ENCODE measurements at places on chromosomes 2 and 18.

GRCh38 chr18:57107140-57107832, 39.6 kb upstream of the BOD1L2 start:
- DNase-seq: no peak

GRCh38 chr2:39511605-39512433, 74.7 kb upstream of the MAP4K3 start:
- DNase-seq: no peak

DNA sequence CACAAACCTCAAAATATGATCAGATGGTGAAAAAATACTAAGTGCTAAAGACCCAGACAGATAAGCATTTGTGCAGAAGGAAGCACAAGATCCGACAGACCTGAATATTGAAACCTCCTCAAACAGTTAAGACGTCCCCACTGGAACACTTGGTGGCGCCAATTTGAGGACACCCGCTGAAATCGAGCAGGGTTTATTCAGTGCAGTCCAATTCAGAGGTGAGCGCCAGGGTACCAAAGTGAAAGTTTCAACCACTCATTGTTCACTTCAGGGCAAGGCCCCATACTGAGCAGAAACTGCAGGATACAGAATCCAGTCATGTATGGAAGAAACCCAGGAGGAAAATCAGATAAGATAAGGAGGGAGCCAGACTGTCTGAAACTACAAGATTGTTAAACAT, 417.6 kb downstream of the LRRTM4 start:
- DNase-seq: no peak

GRCh38 chr18:44474067-44474411, 206.6 kb upstream of the SETBP1 start:
- DNase-seq: no peak

- no peak for DNase-seq
These were observed 34.8 kb upstream of the TWIST2 start for GRCh38 chr2:238813109-238813508.

- DNase-seq: no peak
These were observed 43.5 kb upstream of the TMEM247 start for GRCh38 chr2:46435796-46436360.

- DNase-seq: no peak
These were observed 66.4 kb downstream of the MCFD2 start for GRCh38 chr2:46849046-46849715.

DNA sequence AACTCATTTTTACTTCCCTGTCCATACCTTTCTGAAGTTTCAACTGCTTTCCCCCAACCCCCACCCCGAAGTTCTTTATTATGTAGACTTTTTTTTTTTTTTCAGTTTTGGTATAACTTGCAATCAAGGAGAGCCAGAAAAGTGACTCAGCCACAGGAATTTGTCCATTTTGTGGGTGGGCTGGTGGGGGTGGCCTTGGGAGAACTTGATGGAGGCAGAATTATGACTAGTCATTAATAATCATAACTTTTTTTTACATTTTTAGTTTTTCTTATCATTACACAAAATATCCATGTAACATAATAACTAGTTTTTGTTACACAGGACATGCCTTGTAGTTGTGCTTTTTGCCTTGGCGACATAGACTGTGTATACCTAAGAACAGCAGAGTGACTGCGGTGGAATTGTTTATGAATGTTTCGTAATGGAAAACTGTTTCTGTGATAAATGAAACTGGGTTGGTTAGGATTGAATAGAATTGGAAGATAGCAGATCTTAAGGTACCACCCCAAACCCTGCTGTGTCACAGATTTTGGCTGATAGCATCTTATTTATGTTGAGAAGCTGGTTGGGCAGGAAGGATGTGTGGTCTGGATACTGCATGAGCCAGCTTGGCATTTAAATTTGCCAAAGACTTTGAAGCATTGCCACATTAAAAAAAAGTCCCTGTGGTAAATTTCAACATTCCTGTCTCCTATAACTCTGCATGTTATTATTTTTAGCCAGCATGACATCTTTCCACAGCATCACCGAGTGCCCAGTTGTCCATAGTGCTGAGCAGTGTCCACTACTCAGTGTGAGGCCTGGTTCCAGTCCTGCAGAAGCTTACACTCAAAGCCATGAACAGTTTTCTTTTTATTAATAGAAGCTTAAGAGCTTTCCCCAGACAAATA, 30.7 kb downstream of the LYPD6B start:
- DNase-seq: peak; percentile 67

GRCh38 chr18:63284827-63285733, 34.5 kb downstream of the BCL2 start:
- no peak for DNase-seq

DNA sequence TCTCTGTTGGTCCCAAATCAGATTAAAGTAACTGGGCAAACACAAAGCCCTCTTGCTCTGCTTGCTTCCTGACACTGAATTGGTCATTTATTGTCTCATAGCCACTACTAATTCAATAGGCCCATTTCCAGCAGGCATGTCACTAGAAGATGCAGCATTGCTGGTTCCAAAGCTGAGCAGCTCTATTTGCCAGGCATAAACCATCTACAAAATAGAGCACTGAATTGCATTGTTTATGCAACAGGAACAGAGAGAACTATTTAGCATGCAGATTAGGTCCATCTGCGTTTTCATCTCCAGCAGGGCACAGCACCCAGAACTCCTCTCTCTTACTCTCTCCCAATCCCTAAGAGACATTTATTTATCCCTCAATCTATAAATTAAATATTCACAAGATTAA, 227.6 kb downstream of the SUCLG1 start:
- no peak for DNase-seq

GRCh38 chr2:72916743-72917137, 579 bp upstream of the EMX1 start:
- no peak for DNase-seq

- no peak for DNase-seq
These were observed 157.7 kb downstream of the CCDC178 start for GRCh38 chr18:33282709-33283333.

GRCh38 chr2:10285556-10286198, 17.0 kb upstream of the HPCAL1 start:
- no peak for DNase-seq

- no peak for DNase-seq
These were observed 122.1 kb downstream of the ARL4C start for GRCh38 chr2:234374736-234375135.

GRCh38 chr2:108944601-108945331, 44.3 kb downstream of the EDAR start:
- no peak for DNase-seq

GRCh38 chr18:43587538-43588153, 310.4 kb upstream of the SYT4 start:
- DNase-seq: no peak

DNA sequence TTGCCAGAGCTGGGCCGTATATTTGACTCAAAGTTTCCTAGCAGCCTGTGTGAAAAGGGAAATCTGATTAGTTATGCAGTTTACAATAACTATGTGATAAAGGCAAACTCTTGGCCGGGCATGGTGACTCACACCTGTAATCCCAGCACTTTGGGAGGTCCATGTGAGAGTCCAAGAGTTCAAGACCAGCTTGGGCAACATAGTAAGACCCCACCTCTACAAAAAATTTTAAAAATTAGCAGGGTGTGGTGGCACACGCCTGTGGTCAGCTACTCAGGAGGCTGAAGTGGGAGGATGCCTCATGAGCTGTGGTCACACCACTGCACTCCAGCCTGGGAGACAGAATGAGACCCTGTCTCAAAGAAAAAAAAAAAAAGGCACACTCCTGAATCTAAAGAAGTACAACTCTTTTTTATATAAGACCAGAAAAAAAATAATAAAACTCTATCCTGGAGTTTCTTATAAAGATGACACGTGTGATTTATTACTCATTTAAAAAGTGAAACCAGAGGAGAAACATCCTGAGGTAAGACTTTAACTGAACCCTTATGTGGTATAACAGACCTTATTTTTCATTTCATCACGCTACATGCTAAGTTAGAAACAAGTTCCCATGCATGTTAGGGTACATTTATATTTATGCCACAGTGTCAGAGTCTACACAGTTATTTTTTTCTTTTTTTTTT, 32.6 kb upstream of the KCMF1 start:
- DNase-seq: no peak

- no peak for DNase-seq
These were observed 4.1 kb downstream of the FIGN start for GRCh38 chr2:163731735-163732134.

DNA sequence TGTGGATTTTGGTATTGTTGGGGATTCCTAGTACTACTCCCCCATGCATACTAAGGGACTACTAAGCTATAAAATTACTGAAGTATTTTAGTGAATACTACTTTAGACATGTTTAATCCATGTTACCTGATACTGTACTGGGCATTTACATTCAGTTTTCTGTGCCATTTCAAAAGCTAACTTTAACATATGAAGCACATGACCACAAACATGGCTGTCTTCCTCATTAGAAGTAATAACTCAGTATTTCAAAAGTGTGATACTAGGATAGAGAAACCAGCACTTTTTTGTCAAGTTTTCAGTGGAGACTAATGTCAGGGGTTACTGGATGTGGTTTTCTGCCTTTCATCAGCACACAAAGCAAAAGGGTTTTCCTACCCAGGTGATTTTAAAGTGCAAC, 27.9 kb downstream of the WDR33 start:
- DNase-seq: no peak

DNA sequence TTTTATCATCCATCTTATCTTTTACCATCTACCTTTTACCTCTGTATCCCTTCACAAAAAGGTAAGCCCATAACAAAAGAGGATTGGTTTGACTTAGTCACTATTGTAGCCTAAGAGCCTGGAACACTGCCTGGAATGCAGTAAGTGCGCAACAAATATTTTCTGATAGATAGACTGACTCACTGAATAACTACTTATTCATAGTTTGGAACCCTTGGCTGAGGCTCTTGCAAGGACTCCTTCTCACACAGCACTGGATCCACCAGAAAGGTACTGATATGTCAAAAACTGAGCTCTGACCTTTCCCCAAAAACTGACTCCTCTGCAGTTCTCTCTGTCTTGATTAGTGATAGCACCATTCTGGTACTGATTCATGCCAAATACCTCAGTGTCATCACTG, 426.7 kb downstream of the SETBP1 start:
- no peak for DNase-seq

GRCh38 chr2:98294711-98295110, 51.5 kb upstream of the CNGA3 start:
- no peak for DNase-seq

GRCh38 chr2:108854484-108854883, 67.9 kb downstream of the CCDC138 start:
- no peak for DNase-seq

GRCh38 chr2:140641163-140641562, 1489.7 kb downstream of the LRP1B start:
- DNase-seq: no peak

- DNase-seq: no peak
These were observed 154.1 kb upstream of the MMADHC start for GRCh38 chr2:149741646-149742045.

GRCh38 chr2:1621041-1621440, 123.3 kb downstream of the PXDN start:
- no peak for DNase-seq

DNA sequence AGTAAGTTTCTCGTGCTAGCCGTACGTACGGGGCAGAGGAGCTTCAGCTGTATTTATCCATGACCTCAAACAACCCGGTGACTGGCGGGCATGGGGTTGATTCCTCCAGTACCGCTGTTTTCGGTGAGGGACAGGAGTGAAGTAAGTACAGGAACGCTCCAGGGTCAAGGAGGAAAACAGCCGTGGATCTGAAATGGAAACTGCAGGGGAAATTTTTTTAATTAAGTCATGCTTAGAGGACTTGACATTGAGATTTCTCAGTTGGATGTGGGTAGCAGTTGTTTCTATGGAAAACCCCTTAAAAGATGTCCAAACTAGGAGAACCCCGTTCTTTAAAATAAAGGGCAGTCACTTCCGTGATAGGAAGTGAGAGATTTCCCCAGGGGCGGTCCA, 1.2 kb downstream of the RAB12 start:
- no peak for DNase-seq

- DNase-seq: no peak
These were observed 95.6 kb upstream of the PDE1A start for GRCh38 chr2:182522405-182522896.

DNA sequence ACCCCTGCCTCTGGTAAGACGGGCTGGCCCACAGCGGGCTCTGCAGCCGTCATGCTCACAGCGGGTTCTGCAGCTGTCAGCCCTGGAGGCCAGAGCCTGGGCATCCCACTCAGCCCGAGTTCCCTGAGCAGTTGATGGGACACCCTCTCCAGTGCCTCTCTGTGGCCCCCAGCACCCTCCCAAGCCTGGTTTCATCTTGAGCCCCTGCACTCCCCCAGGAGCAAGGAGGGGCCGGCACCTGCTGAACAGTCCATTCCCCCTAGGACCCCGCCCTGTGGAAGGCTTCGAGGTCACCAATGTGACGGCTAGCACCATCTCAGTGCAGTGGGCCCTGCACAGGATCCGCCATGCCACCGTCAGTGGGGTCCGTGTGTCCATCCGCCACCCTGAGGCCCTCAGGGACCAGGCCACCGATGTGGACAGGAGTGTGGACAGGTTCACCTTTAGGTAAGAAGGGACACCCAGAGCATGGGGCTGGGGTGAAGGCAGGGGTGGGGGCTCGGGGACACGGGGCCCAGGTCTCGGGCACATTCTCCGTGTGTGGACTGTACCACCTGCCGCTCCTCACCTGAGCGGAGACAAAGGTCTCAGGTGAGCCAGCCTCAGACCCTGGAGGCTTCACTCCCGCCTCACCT, 34.5 kb downstream of the MTERF4 start:
- no peak for DNase-seq

DNA sequence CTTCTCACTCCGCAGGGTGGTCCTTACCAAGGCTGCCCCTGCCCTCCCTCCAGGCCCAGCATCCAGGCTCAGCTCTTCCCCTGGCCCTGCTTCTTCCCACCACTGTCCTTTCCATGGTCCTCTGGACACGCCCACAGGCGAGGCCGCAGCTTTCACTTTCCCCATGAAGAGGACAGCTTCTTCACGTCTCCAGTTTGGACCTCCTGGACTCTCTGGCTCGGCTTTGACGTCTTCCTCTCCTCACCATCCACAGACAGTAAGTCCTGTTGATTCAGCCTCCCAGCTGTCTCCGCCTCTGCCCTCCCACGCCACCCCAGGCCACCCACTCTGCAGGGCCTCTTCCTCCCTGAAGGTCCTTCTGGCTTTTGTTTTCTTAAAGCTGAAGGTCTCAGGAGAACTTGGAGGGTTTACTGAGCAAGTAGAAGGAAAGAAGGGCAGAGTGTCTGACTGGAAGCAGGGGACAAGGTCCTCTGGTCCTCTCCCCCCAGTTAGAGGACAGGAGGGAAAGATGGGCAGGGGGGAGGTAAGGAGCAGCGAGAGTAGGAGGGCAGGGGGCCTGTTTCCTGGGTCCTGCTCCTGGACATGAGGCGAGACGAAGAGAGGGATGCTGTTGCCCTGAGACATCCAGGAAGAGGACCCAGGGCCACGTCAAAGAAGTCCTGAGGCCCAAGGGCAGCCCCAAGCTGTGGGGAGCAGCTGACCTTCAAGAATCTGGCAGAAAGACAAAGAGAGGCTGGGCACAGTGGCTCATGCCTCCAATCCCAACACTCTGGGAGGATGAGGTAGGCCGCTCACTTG, 24.7 kb upstream of the NMUR1 start:
- no peak for DNase-seq

GRCh38 chr2:96397756-96398530, 62.4 kb downstream of the NCAPH start:
- no peak for DNase-seq

- DNase-seq: no peak
These were observed 3.4 kb upstream of the CYP1B1 start for GRCh38 chr2:38079116-38080052.
